ENCODE measurements at places on chromosomes 6 and 20. TPM values are rescaled to one million over a fixed set of nuclear protein-coding genes. Genes with fewer than 3 reads are reported as not detected.

- DNase-seq: no peak
These were observed 117.1 kb upstream of the PREP start for GRCh38 chr6:105519954-105520353.

DNA sequence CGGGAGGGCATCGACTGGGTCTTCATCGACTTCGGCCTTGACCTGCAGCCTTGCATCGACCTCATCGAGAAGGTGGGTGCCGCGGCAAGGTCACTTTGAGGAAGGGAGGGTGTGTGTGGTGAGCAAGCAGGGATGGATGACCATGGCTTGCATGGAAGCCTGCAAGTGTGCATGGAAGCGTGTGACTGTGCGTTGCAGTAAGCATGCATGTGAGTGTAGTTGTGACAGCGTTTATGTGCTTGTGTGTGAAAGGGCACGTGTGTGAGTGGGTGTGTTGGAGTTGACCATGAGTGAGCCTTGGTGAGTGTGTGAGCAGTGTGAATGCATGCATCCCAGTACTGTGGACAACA lies 32.5 kb downstream of the MYH7B start:
- no peak for DNase-seq

GRCh38 chr6:36169023-36170007 lies 27.2 kb upstream of the BRPF3 start:
- DNase-seq: no peak

GRCh38 chr20:23156170-23156841 lies 70.2 kb upstream of the CD93 start:
- DNase-seq: peak; percentile 63

DNA sequence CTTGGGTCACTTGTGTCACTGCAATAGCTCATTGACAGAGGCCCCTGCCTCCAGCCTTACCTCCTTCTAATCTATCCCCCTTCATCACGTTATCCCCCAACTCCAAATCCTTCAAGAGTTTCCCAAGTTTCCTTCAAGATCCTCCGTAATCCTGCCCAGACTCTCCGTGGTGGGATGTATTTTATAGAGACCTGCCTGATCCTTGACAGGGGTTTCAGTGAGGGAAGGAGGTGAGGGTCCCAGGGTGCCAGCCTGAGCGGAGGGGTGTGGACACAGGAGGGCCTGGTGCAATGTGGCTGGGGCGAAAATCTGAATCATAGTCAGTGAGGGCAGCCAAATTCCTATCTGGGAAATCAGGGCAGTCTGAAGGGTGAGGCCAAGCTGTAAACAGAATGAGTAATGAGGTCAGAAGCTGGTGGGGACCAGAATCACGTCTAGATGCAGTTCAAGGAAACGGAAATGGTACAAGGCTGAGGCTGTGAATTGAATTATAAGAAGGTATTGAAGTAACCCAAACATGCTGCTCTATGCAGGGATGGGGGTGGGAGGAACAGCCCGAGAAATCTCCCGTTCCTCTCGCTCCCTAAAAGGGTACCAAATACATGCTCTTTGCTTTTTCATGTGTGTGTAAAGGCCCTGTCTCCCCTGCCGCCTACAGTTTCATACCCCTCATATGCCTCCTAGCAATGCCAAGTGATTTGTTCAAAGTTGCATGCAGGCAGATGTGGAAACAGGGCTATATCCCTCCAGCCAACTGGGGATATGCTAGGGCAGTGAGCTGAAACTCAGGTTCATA lies 35.4 kb upstream of the PIM1 start:
- peak; percentile 63 for DNase-seq

- DNase-seq: no peak
These were observed 932.7 kb downstream of the TFAP2A start for GRCh38 chr6:9482030-9482738.

DNA sequence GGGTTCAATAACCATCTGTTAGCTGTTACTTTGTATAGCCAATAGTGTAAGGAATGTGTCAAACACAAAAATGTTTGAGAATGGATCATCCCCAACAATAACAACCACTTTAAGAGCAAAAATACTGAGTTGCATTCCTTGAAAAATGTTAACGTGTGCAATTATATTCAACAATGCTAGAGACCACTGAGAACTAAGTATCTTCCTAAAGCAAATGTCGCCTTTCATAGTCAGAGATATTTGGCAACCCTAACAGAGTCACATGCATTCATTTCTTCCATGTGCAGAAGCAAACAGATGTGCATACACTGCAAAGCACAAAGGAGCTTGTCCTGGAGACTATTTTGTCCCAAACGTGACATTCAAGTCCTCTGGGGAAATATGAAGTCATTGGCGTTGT lies 448.6 kb downstream of the GJA1 start:
- no peak for DNase-seq

GRCh38 chr6:141562186-141562811 lies 570.4 kb upstream of the GJE1 start:
- no peak for DNase-seq

GRCh38 chr20:42530855-42531448 lies 658.8 kb downstream of the PTPRT start:
- no peak for DNase-seq

- no peak for DNase-seq
These were observed 131.7 kb upstream of the MLIP start for GRCh38 chr6:53979468-53980067.

DNA sequence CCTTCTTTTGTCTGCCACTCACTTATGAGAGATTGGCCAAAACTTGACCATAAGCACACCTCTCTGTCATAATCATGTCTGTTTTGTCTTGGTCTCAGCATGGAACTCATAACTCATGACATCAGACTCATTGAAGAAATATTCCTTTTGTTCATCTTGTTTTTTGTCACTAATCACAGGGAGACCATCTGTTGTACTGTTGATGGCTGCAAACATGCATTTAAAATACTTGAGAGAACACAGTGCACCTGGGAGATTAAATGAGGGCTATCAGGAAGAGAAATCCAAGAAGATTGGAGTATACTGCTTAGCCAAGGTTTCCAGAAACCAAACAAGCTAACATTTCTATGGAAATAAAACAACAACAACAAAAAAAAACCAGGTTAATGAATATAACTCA lies 689.7 kb downstream of the EPM2A start:
- DNase-seq: no peak

- DNase-seq: no peak
These were observed 63.4 kb downstream of the STXBP5 start for GRCh38 chr6:147267658-147268057.

GRCh38 chr6:20604159-20604558 lies 69.9 kb downstream of the CDKAL1 start:
- no peak for DNase-seq

GRCh38 chr6:31621991-31622390 lies 1.5 kb downstream of the PRRC2A start:
- DNase-seq: no peak

DNA sequence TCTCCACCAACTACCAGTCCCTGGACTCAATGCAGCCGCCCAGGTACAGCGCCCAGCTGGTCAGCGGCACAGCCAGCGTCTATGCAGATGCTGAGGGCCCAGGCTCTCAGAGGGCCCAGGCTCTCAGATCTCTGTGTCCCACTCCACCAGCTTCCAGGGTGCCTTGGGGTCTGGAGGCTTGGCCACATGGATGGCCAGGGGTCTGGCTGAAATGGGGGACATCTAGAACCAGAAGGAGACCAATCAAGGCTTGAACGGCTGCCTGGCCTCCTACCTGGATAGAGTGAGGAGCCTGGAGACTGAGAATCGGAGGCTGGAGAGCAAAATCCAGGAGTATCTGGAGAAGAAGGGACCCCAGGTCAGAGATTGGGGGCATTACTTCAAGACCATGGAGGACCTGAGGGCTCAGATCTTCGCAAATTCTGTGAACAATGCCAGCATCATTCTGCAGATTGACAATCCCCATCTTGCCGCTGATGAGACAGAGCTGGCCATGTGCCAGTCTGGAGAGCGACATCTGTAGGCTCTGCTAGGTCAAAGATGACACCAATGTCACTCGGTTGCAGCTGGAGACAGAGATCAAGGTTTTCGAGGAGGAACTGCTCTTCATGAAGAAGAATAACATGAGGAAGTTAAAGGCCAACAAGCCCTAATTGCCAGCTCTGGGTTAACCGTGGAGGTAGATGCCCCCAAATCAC lies 44.1 kb upstream of the GRM4 start:
- DNase-seq: no peak

GRCh38 chr6:37897321-37897720 lies 77.8 kb downstream of the ZFAND3 start:
- no peak for DNase-seq

DNA sequence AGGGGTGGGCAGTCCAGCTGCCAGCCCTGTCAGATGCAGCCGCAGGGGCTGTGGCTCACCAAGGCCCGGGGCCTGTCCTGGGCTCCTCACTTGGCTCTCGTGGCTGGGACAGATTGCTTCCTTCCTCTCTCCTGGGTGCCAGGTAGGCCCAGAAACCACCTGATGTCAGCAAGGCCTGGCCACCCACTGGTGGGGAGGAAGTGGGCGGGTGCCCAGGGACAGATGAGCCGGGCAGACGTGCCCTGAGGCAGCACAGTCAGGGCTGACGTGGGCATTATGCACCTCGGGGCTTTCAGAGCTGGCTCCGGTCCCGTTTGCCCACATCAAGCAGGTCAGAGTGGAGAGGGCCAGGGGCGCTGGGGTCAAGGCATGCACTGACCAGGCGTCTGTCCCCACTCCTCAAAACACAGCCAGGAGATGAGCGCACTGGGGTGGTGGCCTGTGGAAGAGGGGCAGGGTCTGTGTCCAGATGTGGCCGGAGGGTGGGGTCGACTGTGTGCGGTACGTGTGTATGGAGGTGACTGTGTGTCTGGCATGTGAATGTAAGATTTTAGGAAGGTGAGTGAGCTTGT lies 133.2 kb upstream of the PTPN1 start:
- DNase-seq: no peak

GRCh38 chr6:116354236-116354635 lies 16.5 kb upstream of the DSE start:
- no peak for DNase-seq

- DNase-seq: no peak
These were observed 4.7 kb downstream of the CDS2 start for GRCh38 chr20:5131502-5131901.

GRCh38 chr6:106727480-106728149 lies 98.2 kb downstream of the QRSL1 start:
- no peak for DNase-seq

GRCh38 chr6:24522228-24523176 lies 27.7 kb downstream of the ALDH5A1 start:
- DNase-seq: no peak

DNA sequence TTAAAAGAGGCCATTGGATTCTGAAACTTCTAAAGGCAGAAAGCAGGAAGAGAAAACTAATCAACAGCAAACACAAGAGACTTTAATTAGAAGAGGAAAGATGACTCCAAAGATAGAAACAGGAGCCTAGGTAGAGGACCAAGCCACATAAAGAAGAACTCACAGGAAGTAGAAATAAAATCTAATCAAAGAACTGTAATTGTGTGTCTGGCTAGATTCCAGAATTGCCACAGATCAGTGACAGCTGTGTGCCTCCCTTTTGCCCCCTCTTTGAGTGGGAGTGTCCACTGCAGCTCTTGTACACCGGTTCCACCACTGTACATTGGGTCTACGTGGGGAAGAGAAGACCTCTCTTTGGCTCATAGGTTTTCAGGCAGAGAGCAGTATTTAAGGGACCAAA lies 22.3 kb upstream of the THEMIS start:
- DNase-seq: no peak

- DNase-seq: no peak
These were observed 43.9 kb downstream of the IL20RA start for GRCh38 chr6:137000825-137001224.

- DNase-seq: no peak
These were observed 11.2 kb downstream of the GNAS-AS1 start for GRCh38 chr20:58839474-58839874.

- no peak for DNase-seq
These were observed 36.7 kb downstream of the LAMA2 start for GRCh38 chr6:128919412-128920180.

- no peak for DNase-seq
These were observed 41.9 kb upstream of the ADGRF5 start for GRCh38 chr6:46963626-46964025.

DNA sequence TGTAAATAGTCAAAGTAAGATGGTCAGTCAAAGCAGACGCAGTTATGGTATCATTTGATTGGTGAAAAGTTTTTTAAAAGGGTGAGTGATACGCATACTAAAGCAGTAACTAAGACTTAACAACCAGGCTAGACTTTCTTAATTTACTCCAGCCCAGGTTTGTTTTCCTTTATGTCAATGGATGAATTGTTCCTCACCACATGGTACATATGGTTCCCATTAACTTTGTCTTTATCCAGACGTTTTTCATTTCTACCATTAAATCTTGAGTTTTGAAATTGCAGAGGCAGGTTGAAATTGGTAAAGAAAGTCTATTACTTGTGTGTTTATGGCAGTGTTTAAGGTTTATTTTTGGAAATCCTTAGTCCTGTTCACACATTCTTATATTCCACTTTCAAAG lies 98.5 kb upstream of the SCGN start:
- DNase-seq: no peak

- no peak for DNase-seq
These were observed 5.2 kb downstream of the TNNC2 start for GRCh38 chr20:45821947-45822346.

GRCh38 chr20:5900908-5901307 lies 49.4 kb downstream of the TRMT6 start:
- DNase-seq: no peak

- no peak for DNase-seq
These were observed 301.2 kb downstream of the LRFN2 start for GRCh38 chr6:40285996-40286395.

- DNase-seq: no peak
These were observed 106.2 kb downstream of the UBE3D start for GRCh38 chr6:82959385-82959941.

DNA sequence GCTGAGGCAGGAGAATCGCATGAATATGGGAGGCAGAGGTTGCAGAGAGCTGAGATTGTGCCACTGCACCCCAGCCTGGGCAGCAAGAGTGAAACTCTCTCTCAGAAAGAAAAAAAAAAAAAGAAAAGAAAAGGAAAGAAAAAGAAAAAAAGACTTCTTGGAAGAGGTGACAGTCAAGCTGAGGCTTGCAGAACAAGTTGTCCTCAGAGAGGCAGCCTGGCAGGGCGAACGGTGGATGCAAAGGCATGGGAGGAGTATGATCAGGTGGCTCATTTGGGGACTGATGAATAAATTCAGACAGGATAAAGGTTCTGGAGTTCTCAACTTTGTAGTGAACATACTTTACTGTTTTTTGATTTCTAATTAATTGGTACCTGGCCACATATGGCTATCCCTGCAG lies 12.4 kb downstream of the ZNF341 start:
- no peak for DNase-seq

PROKR2 gene
- total RNA-seq: not detected

BMP5 gene
- total RNA-seq: not detected

MBOAT1 gene
- 5.4 TPM for total RNA-seq

DEFB124 gene
- total RNA-seq: not detected

CSTF1 gene
- 13.7 TPM for total RNA-seq

TFEB gene
- total RNA-seq: 18.6 TPM

SIRPD gene
- not detected for total RNA-seq

MED20 gene
- total RNA-seq: 13.5 TPM

KCNK5 gene
- total RNA-seq: 2.6 TPM

ECI2 gene
- 84.7 TPM for total RNA-seq

PRICKLE4 gene
- 15.5 TPM for total RNA-seq

UNC5CL gene
- total RNA-seq: 0.53 TPM

SMOC2 gene
- 102 TPM for total RNA-seq

ZBTB12 gene
- 7.3 TPM for total RNA-seq

GCLC gene
- 54.9 TPM for total RNA-seq

FAM83C gene
- not detected for total RNA-seq

SLC26A8 gene
- total RNA-seq: not detected

KHDRBS2 gene
- total RNA-seq: not detected

WFDC10B gene
- not detected for total RNA-seq

FAM217A gene
- not detected for total RNA-seq

SLC2A10 gene
- 13.1 TPM for total RNA-seq

ABT1 gene
- 20.1 TPM for total RNA-seq

RBPJL gene
- not detected for total RNA-seq

PLCB1 gene
- total RNA-seq: 22.9 TPM

IDH3B gene
- total RNA-seq: 24.9 TPM

All from ascending aorta (tissue), 2 donors.